ENCODE measurements at places on chromosomes 4 and X.

DNA sequence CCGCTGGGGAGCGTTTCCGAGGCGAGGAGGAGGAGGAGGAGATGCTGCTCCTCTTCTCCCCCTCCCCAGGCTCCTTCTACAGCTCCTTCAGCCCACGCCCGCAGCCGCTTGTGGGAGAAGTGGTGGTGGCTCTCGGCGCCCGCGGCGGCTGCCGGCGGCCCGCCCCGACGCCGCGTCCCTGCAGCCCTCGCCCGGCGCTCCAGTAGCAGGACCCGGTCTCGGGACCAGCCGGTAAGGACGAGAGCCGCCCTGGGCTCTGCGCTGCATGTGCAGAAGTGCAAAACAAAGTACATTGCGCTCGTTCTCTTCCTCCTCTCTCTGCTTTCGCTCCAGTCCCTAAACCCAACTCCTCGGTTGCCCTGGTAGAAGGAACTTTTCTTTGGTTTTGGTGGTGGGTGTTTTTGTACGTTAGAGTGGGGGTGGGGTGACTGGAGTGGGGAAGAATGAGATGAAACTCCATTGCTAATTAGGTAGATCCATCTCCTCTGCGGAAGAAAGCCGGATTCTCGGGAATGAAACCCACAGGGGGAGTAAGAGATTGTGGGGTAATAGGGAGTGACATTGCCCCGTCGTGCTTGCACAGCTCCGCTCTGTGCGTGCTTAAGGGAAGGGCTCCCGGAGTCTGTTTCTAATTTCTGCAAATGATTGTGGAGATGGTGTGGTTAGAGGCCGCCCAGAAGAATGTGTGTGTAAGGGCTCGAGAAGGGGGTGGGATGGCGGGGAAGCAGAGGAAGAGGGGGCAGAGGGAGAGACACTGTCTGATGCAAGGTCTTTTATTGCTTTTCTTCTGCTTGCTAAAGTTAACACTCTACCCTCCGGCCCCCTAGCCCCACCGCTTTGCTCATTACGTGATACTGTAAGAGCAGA lies 677 bp downstream of the PTPN13 start:
- DNase-seq, result no peak

DNA sequence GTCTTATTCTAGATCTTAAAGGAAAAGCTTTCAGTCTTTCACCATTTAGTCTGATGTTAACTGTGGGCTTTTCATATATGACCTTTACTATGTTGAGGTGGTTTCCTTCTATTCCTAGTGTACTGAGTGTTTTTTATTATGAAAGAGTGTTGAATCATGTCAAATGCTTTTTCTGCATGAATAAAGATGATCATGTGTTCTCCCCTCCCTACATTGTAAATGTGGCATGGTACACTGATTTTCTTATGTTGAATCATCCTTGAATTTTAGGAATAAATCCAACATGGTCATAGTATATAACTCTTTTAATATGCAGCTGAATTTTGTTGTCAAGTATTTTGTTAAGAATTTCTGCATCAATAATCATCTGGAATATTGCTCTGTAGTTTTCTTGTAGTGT lies 4.3 kb downstream of the CLGN start:
- no peak for DNase-seq

- no peak for DNase-seq
These were observed 64.1 kb downstream of the FAM184B start for GRCh38 chr4:17717301-17717700.

- no peak for DNase-seq
These were observed 46.9 kb upstream of the SLC25A4 start for GRCh38 chr4:185096032-185096653.

DNA sequence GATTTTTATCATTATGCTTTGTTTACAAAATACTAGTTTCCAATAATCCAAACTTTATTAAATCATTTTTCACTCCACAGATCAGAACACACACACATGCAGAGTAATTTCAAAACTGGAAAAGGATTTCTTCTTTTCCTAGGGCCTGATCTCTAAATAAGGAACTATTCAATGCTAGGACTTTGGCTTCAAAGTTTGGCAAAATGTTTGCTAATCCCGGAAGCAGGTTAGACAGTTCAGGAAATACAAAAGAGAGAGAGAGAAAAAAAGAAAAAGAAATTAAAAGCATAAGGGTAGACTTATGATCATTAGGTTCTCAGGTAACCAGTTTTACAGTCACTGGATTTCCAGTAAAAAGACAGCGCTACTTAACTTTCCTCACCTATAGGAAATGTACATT lies 211.0 kb downstream of the DCLK2 start:
- DNase-seq, result no peak

DNA sequence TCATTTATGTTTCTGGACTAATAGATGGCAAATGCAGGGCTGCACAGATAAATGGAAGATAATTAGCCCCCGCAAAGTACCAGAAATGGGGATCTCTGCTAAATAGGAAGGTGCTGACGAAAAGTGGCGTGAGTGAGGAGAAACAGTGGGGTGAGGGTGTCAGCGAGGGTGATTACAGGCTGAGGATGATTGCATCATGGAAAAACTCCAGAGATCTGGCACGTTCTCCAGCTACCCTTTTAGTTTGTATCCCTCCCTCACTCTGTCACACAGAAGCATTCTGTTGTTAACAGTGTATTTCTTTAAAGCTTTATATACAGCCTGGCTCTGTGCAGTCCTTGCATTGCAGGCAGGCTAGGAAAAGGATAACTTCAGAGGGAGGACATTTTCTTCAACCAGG lies 309.6 kb upstream of the DDX53 start:
- DNase-seq, result no peak

- no peak for DNase-seq
These were observed 133.7 kb downstream of the DCLK2 start for GRCh38 chr4:150211799-150212445.

- DNase-seq, result no peak
These were observed 12.7 kb downstream of the WFS1 start for GRCh38 chr4:6282314-6282771.

- no peak for DNase-seq
These were observed 95.1 kb downstream of the RASL11B start for GRCh38 chr4:52957220-52957686.

DNA sequence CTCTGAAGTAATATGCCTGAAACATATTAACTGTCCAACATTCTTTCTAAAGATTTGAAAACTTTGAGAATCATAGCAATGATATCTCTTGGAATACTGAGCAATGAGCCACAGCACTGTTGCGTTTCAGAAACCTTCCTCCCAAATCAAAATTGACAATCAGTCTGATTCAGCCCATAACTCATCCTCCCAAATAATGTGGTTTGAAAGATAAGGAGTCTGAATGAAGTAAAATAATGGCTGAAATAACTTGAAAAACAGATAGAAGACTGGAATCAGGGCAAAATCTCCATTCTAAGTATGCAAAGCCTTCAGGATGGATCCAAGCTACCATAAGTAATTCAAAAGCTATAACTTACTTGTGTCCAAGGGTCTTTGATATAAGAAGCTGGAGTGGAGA lies 98.6 kb upstream of the PLS3 start:
- no peak for DNase-seq

- no peak for DNase-seq
These were observed 39.2 kb downstream of the POLA1 start for GRCh38 chrX:24732766-24733500.

GRCh38 chr4:156705311-156705710 lies 266.3 kb downstream of the PDGFC start:
- DNase-seq, result no peak

DNA sequence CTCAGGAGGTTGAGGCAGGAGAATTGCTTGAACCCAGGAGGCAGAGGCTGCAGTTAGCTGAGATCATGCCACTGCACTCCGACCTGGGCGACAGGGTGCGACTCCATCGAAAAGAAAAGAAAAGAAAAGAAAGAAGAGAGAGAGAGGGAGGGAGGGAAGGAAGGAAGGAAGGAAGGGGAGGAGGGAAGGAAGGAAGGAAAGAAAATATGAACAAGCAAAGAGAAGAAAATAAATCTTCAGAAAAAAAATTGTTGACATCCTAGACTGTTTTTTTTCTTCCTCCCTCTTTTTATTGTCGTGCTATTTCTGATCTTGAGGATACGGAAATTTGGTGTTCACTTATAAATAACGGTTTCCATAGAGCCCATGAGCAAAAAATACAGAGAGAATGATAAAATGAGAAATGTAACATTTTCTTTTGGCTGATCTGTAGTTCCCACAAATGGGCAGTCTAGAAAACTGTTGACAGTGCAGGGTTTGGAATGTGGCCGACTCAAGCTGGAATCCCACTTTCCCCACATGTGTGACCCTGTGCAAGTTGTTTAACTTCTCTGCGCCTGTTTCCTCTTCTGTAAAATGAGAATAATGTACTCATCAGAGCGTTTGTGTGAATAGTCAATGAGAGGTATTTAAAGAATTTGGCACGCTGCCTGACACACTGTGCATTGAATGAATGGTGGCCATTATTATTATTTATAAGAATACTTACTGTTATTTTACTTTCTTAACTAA lies 19.4 kb downstream of the SORBS2 start:
- no peak for DNase-seq

DNA sequence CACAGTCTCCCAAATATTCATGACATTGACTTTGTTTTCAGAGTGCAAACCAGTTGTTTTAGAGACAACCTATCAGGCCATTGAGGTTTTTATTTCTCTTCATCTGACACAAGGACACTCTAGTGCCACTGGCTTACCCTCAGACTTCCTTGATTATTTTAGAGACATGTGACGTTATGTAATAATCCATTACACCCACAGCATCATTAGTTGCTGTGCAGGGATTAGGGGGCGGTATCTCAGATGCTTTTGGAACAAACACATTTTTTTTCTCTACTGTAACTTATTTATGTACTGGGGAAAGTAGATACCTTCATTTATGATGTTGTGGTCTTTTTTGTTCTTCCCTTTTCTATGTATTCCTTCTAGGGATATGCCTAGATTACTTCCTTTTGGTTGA lies 2293.1 kb downstream of the PCDH7 start:
- DNase-seq, result no peak

DNA sequence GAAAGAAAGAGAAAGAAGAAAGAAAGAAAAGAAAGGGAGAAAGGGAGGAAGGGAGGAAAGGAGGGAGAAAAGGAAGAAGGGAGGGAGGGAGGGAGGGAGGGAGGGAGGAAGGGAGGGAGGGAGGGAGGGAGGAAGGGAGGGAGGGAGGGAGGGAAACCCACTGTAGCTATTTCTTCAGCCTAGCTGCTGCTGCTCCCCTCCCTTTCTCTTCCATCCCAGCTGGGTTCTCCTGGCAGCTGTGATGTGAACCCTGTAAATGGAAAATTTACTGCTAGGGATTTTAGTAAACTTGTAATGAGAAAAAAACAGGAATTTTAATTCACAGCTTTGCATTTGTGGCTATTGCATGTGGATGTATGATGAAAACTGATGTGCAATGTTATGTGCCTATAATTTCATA lies 8.0 kb downstream of the NR0B1 start:
- no peak for DNase-seq

- no peak for DNase-seq
These were observed 49.5 kb upstream of the TMLHE start for GRCh38 chrX:155662282-155662681.

- DNase-seq, result no peak
These were observed 15.7 kb downstream of the SUPT20HL2 start for GRCh38 chrX:24298191-24298590.

DNA sequence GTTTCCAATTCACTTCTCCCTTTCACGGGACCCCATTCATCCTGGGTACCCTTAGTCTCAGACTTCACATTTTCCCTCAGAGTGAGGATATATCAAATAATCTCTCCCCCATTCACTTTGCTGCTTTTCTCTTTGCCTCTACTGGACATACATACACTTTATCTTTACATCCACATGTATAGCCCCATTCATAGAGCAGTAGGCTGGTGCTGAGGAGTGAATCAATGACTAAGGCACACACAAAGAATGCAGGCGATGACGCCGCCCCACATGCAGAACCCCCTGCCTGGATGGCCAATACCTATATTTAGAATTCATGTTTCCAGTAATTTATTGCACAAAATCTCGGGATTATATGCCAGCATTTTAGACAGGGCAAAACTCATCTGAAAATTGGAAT lies 554.3 kb upstream of the TENM3 start:
- no peak for DNase-seq

- DNase-seq, result no peak
These were observed 20.5 kb downstream of the MGST2 start for GRCh38 chr4:139686130-139686529.

DNA sequence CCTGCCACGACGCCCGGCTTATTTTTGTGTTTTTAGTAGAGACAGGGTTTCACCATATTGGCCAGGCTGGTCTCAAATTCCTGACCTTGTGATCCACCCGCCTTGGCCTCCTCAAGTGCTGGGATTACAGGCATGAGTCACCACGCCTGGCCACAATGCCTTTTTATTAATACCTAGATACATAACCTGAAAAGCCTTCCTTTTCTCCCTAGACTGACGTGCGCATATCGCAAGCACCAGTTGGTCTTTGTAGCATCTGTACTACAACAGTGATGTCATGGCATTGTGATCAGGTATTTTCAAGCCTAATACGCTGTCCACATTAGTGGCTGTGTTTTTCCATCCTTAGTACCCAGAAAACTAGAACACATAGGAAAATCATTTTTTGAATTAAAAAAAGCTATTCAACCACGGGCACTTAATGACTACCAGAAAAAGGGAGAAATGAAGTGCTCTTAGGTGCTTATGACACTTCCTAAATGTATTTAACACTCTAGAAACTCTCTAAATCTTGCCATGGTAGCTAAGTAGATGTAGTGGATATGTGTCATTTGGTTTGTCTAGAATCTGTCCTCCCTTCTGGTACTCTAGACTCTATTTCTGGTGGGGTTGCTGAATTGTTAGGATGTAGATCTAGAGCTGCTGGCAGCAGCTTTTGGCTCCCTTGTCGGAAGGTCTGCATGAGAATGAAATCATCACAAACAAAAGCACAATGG lies 707.8 kb downstream of the STIM2 start:
- DNase-seq, result no peak

- DNase-seq, result no peak
These were observed 56.2 kb downstream of the VCX3B start for GRCh38 chrX:8520791-8521190.

- no peak for DNase-seq
These were observed 184.4 kb downstream of the PCDH7 start for GRCh38 chr4:30904588-30904987.

DNA sequence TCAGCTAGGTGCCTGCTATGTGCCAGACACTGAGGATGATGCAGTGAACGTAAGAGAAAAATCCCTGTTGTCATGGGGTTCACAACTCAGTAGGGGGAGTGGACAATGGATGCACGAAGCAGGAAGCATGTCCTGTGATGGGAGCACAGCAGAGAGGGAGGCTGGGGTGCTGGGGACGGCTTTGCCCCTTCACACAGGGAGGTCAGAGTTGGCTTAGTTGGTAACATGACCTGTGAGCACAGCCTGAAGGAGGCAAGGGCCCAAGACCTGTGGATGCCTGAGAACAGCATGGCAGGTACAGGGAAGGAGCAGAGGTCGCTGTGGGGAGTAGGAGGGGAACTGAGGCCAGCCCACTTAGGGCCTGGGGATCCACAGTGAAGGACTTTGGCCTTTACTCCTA lies 109.4 kb downstream of the STK32B start:
- DNase-seq, result no peak

- DNase-seq, result no peak
These were observed 43.9 kb upstream of the FAM9A start for GRCh38 chrX:8845060-8845459.

DNA sequence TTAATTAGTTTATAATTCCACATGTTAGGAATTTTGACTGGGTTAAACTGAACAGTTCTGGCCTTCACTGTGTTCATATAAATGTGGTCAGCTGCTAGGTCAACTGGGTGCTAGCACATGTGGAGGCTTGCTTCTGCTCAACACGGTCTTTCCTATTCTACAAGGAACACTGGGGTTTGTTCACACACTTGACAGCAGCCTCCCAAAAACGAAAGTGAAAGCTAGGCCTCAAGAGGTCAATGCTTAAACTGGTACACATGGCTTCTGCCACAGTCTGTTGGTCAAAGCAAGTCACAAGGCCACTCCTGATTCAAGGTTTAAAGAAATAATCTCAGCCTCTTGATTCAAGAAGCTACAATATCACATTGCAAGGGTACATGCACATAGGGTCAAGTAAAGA lies 126.5 kb downstream of the QDPR start:
- no peak for DNase-seq
